CD4-positive, alpha-beta T cell treated with Interleukin-10 for 1 hour (primary cell): ENCODE measurements at places on chromosomes 5 and 9.

DNA sequence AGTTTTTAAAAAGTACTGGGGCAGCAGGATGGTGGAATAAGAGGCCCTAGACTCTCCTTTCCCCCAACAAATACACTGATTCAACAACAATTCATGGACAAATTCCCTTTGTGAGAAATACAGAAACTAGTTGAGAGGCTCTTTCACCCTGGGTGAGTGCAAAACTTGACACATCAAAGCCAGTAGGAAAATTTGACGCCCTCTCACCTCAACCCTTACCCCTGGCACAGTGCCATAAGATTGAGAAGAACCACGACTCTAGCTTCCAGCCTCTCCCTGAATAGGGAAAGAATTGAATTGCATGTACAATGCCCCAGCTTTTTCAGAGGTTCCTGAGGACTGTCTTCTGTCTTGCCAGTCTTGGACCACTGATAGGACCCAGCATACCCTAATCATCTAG lies 12.3 kb downstream of the KIF4B start:
- DNase-seq, result no peak

DNA sequence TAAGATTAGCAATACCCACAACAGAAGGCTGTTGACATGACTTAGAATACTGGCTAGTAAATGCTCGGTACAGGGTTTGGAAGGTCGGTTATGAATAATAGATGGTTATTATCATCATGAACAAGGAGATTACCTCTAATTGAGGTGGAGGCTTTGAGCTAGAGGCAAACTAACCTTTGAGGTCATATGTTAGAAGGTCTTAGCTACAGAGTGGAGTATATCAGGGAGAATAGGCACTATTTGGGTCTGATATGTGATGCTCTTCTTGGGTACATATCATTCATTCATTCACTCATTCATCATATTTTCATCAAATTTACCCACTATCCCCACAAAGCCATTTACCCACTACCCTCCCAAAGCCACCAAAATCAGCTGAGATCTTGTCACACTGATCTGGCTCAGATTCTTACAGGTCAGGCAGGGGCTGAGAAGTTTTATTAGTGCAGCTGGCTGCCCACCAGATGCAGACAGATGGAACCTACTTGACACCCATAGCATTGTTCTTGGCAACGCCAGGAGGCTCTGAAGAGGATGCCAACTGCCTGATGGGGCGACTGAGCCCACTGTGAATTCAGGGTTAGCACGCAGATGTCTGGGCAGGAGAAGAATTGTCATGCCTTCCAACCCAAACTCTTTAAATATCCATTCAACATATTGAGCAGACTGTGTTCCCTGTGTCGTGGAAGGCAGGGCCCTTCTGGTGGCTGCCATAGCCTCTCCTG lies 90.2 kb upstream of the SH3PXD2B start:
- no peak for DNase-seq

DNA sequence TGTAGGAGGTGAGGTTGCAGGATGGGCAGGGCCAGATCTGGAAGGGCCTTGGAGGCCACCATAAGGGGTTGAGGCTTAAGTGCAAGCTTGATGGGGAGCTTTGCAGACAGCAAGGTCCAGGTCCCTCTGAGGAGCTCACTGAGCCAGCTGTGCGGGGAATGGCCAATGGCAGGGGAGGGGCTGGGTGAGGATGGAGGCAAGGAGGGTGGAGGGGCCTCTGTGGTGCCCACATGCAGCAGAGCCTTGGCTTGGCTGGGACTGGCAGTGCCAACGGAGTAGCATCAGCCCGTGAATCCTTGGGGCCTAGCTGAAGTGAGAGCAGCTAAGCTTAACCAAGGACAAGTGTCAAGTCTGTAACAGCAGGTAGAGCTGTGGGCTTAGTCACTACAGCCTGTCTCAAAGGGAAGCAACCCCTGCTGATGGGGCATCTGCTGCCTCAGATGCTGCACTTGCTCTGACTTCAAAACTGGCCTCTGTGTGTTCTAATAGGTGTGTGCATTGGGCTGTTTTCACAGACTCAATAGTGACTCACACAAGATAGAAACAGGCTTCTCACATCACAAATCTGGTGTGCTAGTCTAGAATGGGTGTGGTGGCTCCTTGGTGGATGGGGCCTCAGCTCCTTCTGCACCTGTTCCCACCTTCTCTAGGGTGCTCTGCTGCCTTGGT lies 16.3 kb downstream of the GALNT12 start:
- DNase-seq, result no peak

DNA sequence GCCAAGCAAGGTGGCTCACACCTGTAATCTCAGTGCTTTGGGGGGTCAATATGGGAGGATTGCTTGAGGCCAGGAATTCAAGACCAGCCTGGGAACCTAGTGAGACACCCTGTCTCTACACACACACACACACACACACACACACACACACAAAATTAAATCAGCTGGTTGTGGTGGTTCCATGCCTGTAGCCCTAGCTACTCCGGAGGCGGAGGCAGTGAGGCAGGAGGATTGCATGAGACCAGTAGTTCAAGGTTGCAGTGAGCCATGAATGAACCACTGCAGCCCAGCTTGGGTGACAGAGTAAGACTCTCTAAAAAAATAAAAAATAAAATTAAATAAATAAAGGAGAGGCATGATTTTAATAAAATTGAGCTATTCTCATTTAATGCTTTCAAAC lies 13.1 kb downstream of the CEMIP2 start:
- DNase-seq, result no peak

DNA sequence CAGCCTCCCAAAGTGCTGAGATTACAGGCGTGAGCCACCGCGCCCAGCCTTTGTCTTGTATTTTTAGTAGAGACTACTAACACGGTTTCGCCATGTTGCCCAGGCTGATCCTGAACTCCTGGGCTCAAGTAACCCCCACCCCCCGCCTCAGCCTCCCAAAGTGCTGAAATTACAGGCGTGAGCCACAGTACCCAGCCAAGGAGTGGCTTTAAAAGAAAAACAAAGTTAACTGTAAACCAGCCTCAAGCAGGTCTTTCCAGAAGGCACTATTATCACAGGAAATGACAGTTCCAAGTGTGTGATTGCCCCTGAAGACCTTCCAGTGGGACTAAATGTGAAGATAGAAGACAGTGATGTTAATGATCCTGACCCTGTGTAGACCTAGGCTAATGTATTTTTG lies 31.1 kb downstream of the SIL1 start:
- no peak for DNase-seq

GRCh38 chr5:98698359-98698758 lies 75.1 kb upstream of the RGMB start:
- no peak for DNase-seq

- DNase-seq, result no peak
These were observed 139.1 kb downstream of the TMEM38B start for GRCh38 chr9:105833271-105833975.

GRCh38 chr5:173752653-173753052 lies 135.5 kb upstream of the CPEB4 start:
- no peak for DNase-seq

- DNase-seq, result no peak
These were observed 35.9 kb upstream of the NANS start for GRCh38 chr9:98020476-98021145.

GRCh38 chr5:148826739-148827070 lies 294 bp downstream of the ADRB2 start:
- DNase-seq, result no peak

- DNase-seq, result no peak
These were observed 240.2 kb upstream of the ZNF608 start for GRCh38 chr5:124986667-124987066.

GRCh38 chr5:79795764-79796398 lies 106.2 kb downstream of the CMYA5 start:
- no peak for DNase-seq

DNA sequence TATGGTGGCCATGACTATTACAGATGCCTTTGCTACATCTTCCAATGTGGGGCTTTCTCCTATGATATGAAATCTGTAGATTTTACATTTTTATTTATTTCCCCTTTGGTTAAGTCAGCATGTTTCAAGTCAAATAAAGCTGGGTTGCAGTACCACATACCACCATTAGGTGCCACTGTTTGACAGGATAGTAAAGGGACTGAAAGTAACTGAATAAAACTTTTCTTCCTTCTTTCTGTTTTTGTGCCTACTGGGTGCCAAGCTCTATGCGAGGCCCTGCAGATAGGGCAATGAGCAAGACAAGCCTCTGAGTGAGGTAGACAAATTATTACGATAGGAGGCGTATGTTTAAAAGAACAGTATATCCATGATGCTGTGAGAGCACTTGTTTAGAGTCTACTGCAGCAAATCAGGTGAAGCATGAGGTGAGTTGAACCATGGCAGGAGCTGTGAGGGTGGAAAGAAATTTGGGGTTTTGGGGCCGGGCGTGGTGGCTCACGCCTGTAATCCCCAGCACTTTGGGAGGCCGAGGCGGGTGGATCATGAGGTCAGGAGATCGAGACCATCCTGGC lies 64.8 kb downstream of the GDNF start:
- no peak for DNase-seq

DNA sequence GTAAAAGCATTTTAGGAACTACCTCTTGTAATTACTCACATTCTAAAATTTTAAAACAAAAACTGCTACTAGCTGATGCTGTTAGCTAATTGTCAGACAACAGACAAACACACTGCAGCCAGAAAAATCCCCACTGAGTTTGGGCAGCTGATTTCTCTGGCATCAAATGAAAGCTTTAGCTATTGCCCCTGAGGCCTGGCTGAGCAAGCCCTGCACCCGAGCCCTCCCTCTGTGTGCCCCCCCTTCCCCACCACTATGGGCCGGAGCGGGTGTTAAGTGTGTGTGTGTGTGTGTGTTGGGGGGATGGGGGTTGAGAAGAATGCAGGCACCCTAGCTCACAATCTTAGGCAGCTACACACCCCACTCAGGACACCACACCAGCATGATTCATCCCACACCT lies 2.4 kb downstream of the NEUROG1 start:
- DNase-seq, result no peak

DNA sequence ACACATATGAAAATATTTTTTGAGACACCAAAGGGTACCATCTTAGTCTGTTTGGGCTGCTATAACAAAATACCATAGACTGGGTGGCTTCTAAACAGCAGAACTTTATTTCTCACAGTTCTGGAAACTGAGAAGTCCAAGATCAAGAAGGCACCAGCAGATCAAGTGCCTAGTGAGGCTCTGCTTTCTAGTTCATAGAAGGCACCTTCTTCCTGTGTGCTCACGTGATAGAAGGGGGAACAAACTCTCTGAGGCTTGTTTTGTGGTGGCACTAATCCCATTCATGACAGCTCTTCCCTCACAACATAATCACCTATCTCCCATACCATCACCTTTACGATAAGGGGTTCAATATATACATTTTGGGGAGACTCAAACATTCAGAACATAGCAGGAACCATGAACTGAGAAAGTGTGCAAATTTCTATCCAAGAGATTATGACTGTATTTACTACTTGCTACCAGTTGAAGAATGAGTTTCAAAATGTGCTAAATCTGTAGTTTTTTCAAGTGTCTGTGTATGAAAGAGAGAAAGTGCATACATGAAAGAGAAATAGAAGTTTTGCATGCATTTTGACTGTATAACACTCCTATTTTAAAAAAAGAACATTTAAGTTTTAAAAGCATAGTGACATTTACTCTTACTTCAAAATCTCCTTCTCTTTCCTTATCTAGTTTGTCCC lies 207.3 kb downstream of the PARP8 start:
- DNase-seq, result no peak

DNA sequence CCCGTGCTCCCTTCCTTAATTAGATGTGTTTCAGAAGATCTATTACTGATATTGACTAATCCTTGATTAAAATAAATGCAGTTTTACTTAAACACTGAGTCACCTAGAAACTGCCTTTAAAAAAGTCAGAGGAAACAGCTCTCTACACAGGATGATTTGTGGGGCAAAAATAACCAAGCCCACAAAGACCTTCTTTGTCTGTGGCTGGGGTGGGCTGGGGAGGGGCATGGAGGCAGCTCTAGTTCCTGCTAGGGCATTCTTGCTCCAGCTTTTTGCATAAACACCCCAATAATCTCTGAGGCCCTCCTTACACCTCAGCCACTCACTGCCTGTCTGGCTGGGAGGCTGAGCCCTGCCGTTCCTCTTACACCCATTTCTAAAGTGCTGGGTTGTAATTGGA lies 227.6 kb upstream of the DAP start:
- no peak for DNase-seq

DNA sequence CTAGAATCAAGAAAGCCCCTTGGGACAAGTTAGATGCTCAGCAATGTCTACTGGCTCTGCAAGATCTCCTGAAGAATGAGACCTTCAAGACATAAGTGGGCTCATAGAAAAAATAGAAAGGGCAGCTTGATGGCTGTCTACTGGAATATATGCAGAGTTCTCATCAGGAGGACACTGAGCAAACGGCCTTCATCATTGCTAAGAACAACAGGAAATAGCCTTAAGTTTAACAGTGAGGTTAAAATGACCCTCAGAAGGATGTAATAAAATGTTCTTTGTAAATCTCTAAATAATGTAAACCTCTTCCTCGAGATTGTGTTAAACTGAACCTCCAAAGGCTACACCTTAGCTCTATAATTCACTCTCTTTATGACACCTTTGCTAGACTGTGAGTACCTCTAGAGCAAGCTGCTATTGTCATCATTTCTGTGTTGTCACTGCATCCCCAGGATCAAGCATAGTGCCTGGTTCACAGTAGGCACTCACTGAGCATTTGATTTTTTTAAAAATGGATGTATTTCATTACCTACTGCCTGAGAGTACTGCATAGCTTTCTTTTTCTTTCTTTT lies 22.2 kb upstream of the LHFPL2 start:
- DNase-seq, result no peak

DNA sequence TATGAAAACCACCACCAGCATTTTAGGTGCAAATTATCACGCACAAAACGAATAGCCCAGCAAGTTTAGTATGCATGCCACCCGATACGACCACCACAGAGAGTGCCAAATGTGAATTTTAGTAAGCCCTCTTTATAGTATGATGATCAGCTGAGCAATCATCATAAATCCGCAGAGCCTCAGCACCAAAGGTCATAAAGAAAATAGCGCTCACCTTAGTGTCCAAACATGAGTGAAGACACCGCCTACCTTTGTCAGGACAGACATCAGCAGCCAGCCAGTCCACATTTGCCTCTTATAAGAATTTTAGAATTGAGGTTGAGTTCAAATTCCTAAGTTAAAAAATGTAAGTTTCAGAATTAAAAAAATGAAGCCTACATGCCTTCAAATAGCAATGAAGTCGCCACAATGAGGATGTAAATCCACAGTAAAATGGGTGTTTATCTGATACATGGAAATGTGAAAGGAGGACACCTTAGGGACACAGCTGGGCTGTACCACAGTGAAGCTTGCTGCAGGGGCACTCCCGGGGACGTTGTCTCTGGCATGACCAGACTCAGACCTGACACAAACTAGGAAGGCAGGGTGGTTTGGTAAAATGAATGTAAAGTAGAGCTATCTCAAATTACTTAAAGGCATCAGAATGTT lies 149.0 kb downstream of the AUH start:
- no peak for DNase-seq
